NCI-H526 (cell line): ENCODE measurements at places on chromosomes 5 and 9.

DNA sequence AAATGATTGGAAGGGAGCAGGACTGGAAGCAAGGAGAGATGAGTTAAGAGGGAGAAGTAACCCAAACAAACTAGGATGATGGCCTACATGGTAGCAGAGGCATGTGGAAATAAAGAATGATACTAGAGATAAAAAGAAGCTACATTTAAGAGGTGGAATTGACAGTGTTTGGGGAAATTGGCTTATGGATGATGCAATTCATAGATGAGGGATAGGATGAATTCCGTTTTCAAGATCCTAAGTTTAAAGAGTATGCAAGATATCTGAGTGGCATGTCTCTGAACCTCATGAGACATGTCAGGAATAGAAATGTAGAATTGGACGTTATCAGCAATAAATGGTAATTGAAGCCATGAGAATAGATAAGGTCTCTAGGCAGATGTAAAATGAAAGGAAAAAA, 73.6 kb downstream of the RPS23 start:
- no peak for DNase-seq

GRCh38 chr5:143635146-143635752, 176.7 kb upstream of the HMHB1 start:
- no peak for DNase-seq

GRCh38 chr5:36378551-36378950, 76.8 kb upstream of the RANBP3L start:
- DNase-seq = no peak

- DNase-seq = no peak
Observed at GRCh38 chr5:130323804-130324454, 419.7 kb downstream of the CHSY3 start.

DNA sequence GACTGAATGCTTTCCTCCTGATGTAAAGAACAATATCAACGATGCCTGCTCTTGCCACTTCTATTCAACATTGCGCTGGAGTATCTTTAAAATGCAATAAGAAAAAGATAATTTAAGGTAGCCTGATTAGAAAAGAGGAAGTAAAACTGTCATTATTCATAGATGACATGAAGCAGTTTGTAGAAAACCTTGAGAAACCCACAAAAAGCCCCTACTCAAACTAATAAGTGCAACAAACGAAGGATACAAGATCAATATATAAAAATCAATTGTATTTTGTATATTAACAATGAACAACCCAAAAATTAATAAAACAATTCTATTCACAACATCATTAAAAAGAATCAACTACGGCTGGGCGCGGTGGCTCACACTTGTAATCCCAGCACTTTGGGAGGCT, 76.4 kb upstream of the CKMT2 start:
- no peak for DNase-seq

DNA sequence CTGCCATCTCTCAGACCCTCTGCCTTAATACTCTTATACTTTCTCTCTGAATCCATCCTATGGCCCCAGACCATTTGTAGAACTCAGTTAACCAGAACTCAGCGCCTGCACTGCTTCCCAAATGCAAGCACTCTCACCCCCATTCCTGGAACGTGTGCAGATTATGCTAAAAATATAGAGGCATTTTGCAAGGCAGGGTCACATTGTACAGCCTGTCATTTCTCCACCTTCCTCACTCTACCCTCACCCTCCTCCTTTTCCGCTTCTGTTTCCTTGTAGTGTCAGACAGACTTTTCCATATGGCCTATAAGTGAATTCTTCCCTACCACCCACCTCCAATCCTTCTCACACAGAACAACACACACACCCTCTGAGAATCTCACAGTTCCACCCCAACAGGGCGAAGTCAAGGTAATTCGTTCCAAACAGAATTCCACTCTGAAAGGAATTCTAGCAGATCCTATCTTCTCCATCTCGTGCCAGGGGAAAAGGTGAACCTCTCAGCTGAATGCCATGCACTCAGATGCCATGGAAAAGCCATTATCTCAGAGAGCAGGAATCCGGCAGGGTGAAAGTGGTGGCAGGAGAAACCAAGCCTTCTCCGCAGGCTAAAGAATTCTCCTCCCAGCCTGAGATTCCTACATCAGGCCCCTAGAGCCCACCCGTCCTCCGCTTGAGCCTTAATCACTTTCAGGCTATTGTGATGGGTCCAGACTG, 25.3 kb downstream of the GGTA1 start:
- DNase-seq = no peak

DNA sequence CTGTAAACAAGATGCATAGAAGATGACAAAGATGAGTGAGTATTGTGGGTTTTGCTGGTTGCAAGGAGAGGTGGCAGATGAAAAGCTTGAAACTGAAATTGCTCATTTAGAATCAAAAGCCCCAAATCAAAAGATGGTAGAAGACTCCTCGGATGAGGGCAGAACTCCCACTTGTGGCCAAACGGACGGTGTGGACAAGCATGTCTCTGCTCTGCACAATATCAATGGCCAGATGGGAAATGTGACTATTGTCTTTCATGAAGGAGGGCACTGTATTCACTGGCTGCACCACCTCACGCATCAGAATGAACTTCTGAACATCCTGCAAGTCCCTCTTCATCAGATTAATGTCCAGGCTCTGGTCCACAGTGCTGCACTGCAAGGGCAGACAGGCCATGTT, 541.7 kb downstream of the MTRR start:
- DNase-seq = no peak

- DNase-seq = peak; percentile 91
Observed at GRCh38 chr5:1594357-1595106, 70.8 kb upstream of the LPCAT1 start.
